ENCODE measurements at places on chromosomes 1 and 21. TPM values are rescaled to one million over a fixed set of nuclear protein-coding genes. Genes with fewer than 3 reads are reported as not detected.

- DNase-seq: no peak
These were observed 1.9 kb upstream of the ID3 start for GRCh38 chr1:23561076-23561812.

- DNase-seq: no peak
These were observed 172.0 kb downstream of the HMCN1 start for GRCh38 chr1:185906186-185906585.

DNA sequence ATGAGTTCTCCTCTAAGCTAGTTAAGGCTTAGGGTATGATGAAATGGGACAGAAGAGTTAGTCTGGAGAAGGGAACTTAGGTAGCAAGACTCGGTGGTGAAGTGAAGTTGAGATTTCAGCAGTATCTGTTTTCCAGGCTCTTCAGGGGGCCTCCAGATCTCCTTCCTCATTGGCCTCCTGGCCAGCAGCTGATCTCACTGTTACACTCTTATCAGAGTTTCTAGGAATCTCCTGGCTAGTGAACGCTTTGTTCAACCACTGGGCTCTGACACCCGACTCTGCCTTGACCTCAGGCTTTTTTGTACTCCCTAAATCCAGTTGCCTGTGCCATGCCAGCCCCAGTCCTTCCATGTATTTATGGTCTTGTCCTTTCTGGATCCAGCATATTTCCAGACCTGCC lies 311.0 kb downstream of the ASTN1 start:
- DNase-seq: no peak

DNA sequence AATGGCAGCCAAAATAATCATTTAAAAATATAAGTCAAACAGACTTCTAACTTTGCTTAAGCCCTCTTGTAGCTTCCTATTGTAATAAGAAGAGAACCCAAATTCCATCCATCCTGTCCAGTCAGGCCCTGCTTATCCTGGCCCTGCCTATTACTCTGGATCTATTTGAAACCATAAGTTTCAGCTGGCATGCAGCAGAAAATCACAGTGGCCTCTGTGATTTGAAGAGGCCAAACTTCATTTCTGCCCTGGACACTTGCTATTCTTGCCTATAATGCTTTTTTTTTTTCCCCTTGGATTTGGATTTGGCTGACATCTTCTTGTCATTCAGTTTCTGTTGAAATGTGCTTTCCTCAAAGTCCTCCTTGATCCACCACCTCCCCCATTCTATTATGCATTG lies 642.8 kb downstream of the USP25 start:
- DNase-seq: no peak

DNA sequence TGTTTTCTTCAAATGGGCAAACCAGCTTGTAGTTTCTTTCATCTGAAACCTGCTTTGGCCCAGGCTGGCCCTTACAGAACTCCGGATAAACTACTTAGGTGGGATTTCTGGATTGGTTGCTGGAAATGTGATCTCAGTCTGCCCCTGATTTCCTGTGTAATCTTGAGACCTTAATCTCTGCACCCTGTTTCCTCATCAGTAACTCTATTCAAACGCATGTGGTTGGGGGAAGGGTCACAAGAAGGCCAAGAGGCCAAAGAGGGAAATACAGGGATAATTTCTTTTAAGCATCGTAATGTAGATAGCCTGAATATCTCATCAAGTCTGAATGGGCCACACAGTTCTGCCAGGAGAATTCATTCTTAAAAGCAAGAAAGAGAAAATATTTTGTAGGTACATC lies 483.6 kb downstream of the LTN1 start:
- no peak for DNase-seq

DNA sequence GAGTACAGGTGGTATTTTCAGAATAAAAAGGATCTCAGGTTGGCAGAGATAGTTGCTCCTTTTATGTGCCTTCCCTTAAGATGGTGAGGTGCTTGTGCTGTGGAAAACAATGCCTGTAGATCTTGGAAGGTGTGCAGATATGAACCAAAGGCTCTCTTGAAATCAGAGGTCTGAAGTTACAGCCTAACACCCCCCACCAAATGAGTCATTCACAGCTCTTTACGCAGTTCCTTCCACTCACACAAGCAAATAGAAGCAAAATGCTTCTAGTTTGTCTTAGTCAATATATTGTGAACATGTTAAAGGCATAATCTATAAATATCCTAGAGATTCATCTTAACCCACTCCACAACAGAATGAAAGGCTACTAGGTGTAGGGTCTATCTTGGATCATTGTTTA lies 128.9 kb upstream of the NR5A2 start:
- no peak for DNase-seq

GRCh38 chr1:226541631-226542622 lies 6.6 kb upstream of the STUM start:
- DNase-seq: no peak

DNA sequence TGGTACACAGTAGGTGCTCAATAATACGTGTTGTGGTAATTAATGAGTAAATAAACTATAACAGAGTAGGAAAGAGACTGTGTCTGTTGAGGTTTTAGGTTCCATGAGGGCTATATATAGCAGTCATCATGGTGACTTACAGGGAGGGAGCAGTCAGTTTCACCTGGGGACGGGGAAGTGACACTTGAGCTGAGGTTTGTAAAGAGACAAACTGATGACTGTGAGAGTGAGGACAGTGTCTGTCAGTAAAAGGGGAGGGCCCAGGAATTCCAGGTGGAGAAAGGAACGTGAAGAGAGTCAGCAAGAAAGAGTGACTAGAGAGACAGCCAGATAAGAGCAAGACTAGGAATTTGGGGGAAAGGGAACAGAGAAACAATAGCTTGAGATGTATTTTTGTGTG lies 30.2 kb downstream of the ABCA4 start:
- DNase-seq: no peak

DNA sequence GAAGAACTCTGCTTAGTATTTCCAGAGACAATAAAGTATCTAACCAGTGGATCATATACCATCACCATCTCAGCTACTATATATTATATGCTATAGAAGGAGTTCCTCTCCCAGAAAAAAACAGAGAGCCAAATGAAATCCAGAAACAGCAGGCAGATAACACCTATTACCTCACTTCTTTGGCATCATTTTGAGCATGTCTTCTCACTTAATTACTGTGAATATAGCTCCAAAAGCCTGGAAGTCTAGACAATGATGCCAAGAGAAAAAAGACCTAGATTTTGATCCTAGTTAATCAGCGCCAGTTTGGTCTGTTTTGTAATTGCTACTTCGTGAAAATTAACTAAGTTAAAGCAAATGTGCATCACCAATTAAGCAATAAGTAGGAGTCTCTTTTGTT lies 131.3 kb downstream of the EIF4G3 start:
- DNase-seq: no peak

GRCh38 chr1:34149501-34149900 lies 15.5 kb downstream of the CSMD2 start:
- no peak for DNase-seq

DNA sequence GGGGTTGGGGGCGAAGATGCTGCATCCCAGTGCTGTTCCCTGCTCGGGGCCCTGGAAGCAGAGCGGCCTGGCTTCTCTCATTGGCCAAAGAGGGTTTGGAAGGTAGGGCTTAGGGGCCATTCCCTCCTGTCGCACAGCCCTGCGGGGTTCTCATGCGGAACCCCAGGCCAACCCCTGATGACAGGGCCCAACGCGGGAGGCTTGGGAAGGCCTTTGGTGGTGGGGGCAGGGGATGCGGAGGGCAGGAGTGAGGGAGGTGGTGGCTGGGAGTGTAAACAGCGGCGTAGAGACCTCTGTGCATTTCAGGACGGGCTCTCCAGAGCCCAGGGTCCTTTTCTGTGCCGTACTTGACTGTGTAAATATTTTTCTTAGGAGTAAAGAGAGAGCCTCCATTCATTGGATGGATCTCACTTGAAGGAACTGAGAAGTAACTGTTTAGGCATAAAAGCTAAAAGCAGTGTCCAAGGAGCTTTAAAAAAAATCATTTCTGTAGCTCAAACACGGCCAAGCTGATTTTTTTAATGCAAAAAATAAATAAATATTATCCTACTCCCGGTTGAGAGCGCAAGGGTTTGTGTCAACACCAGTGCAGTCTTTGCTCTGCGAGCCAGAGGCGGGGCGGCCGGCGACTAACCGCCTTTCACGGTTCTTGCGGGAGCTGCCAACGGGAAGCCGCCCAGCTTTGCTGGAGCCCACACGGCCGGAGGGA lies 169.1 kb downstream of the PRDM16 start:
- DNase-seq: no peak

GRCh38 chr1:223231011-223231572 lies 88.0 kb upstream of the TLR5 start:
- DNase-seq: no peak

DNA sequence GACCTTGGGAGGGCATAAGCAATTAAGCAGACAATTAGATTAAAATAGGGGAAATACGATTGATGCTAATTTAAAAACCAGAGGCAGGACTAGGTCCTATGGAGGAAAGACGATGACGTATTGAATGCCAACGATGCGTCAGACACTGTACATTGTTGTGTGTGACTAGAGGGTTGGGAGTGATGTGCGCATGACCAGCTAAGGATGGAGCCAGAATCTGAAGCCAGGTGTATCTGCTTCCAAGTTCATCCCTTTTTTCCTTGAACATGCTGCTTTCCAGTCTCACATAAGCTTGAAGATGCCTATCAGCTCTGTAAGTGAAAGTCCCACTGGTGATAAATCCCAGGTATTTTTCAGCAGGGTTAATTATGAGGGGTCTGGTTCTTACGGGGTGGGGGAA lies 576.2 kb downstream of the MATN1 start:
- no peak for DNase-seq

DNA sequence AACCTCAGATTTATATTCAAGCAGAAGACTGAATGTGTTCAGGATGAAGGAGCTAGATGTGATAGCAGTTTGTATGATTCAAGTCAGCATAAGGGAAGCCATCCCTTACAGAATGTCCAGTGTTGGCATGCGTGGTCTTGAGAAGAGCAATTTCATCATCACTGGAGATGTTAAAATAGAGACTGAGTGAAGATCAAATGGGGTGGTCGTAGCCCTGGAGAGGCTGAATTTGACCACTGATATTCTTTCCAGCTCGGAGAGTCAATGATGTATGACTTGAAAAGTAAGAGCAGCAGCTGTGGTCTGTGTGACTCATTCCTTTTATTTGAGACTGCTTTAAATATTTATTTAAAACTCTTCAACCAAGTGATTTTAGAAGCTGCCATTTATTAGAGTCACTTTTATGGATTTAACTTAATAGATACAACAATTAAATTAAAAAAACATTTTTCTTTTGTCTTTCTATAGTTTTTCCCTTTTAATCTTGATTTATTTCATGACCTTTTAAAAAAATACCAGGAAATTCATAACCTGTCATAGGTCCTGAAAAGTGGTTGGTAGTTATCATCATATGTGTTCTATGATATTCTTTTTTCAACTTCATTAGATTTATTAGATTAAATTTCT lies 15.5 kb downstream of the FMN2 start:
- no peak for DNase-seq

DNA sequence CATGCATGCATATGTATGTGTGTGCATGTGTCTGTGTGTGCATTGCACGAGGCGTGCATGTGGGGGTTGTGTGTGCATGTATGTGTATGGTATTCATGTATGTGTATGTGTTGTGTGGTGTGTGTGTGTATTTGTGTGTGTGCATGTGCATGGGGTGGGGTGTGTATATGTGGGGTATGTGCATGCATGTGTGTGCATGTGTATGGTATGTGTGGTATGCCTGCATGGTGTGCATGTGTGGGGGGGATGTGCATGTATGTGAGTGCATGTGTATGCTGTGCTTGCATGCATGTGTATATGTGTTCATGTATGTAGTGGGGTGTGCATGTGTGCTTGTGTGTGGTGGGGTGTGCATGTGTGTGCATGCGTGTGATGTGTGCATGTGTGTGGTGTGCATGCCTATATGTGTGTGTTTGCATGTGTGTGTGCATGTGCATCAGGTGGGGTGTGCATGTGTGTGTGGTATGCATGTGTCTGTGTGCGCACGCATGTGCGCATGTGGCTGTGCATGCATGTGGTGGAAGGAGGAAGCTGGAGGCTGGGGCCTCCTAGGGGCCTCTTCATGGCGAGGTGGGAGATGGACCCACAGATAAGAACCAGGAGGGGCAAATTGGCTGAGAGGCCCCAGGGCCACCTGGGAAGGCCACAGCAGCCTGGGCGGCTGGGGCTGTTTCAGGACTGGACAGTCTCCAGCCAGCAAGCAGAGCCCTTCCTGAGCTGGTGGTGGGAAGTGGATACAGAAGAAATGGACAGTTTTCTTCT lies 35.9 kb upstream of the ARF1 start:
- no peak for DNase-seq

DNA sequence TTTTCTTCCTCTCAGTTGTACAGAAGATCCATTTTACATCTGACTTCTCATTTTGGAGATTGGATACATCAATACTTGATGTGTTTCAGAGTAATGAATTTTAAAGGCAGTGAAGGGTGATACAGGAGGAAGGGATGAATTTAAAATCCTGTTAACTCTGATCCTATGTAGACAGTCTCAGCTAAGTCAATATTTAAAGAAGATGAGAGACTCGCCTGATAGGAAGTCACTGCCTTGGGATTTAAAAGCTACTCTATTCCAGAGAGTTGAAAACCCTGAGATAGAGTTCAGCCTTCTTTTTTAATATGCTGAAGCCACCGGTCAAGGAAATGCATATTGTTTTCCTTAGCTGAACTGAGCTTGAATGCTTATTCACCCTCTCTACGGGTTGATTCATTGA lies 42.7 kb downstream of the HUNK start:
- DNase-seq: no peak

DNA sequence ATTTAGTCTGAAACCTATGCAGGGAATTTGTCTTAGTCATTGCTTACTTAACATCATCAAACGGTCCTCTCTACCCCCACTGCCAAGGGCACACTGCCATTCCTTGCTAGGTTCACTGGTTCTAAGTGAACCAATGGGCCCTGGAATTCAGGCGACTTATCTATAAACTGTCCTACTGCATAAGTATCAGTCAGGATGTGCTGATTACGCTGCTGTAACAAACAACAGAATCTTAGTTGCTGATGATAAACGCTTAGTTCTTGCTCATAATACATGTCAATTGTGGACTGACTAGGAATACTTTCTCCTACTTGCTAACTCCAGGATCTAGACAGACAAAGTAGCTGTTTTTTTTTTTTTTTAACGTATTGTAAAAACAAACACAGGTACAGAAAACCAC lies 136.1 kb downstream of the PRDM2 start:
- DNase-seq: no peak

- no peak for DNase-seq
These were observed 67.3 kb downstream of the OBSCN start for GRCh38 chr1:228275179-228275429.

The KCND3 gene
- 1.3 TPM for polyA plus RNA-seq

The S100A14 gene
- 28.6 TPM for polyA plus RNA-seq

The AMIGO1 gene
- 8.8 TPM for polyA plus RNA-seq

The SYDE2 gene
- 9.7 TPM for polyA plus RNA-seq

The DLGAP3 gene
- polyA plus RNA-seq: 1.6 TPM

The CHODL gene
- polyA plus RNA-seq: 62.5 TPM

The OR2T33 gene
- polyA plus RNA-seq: not detected

The SLC25A44 gene
- 30.0 TPM for polyA plus RNA-seq

The MARK1 gene
- polyA plus RNA-seq: 10.9 TPM

The PYHIN1 gene
- 0.28 TPM for polyA plus RNA-seq

Measured in right renal cortex interstitium (tissue), 3 donors.